ENCODE measurements at places on chromosomes 6 and 20.

DNA sequence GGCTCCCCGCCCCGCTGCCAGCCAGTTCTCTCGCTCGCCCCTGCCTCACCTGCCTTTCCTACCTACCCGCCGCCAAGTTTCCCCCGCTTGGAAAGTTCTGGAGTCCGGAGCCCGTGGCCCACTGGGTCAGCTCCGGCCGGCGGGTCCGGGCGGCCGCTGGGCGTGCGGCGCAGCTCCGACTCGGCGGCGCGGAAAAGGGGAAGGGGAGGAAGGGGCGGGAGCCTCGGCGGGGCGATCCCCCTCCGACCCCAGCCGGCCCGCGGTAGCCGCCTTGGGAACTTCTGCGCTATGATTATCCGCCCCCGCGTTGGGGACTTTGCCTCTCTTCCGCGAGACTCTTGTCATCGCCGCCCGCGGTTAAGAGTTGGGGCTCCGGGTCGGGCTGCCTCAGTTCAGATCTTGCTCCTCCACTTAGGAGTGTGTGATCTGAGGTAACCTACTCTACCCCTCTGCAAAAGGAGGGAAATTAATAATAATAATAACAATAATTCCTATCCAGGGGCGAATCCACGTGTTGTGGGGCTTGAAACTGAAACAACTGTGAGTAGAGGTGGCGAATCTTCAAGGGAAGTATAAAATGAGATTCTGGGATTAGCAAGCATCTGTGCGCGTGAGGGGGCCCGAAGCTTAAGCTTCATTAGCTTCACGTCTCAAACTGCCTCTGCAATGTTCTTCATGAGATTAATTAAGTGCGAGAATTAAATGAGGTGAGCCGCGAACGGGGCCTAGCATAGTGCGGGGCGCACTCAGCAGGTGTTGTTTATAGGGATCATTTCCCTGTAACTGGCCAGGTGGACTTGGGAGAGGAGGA lies 30.8 kb downstream of the SF3B5 start:
- H3K4me3 ChIP-seq, result peak overlapping the region; percentile 76
- peak overlapping the region; percentile 73 for H3K27ac ChIP-seq
- H3K4me1 ChIP-seq, result peaks cover 41% of the 10 kb centered on the region
- no peaks in the 10 kb centered on the region for H3K36me3 ChIP-seq

- H3K27ac ChIP-seq, result no peak overlapping the region
- no peaks in the 10 kb centered on the region for H3K36me3 ChIP-seq
- H3K4me1 ChIP-seq, result no peaks in the 10 kb centered on the region
- H3K27me3 ChIP-seq, result no peaks in the 10 kb centered on the region
These were observed 730.7 kb downstream of the RFPL4B start for GRCh38 chr6:113077794-113078193.

- H3K27me3 ChIP-seq, result no peaks in the 10 kb centered on the region
- no peak overlapping the region for H3K4me3 ChIP-seq
- DNase-seq, result no peak
- H3K27ac ChIP-seq, result no peak overlapping the region
These were observed 9.7 kb downstream of the RNF114 start for GRCh38 chr20:49945701-49946477.

- no peak for DNase-seq
- no peak overlapping the region for H3K27ac ChIP-seq
- H3K36me3 ChIP-seq, result peaks cover 14% of the 10 kb centered on the region
- H3K27me3 ChIP-seq, result no peaks in the 10 kb centered on the region
- H3K4me3 ChIP-seq, result no peak overlapping the region
- peaks cover 54% of the 10 kb centered on the region for H3K4me1 ChIP-seq
These were observed 22.9 kb downstream of the PTPN1 start for GRCh38 chr20:50533061-50533460.

- H3K27ac ChIP-seq, result no peak overlapping the region
- no peaks in the 10 kb centered on the region for H3K27me3 ChIP-seq
- no peaks in the 10 kb centered on the region for H3K36me3 ChIP-seq
- no peak overlapping the region for H3K4me3 ChIP-seq
These were observed 68.6 kb downstream of the TRMT6 start for GRCh38 chr20:5881703-5882102.

DNA sequence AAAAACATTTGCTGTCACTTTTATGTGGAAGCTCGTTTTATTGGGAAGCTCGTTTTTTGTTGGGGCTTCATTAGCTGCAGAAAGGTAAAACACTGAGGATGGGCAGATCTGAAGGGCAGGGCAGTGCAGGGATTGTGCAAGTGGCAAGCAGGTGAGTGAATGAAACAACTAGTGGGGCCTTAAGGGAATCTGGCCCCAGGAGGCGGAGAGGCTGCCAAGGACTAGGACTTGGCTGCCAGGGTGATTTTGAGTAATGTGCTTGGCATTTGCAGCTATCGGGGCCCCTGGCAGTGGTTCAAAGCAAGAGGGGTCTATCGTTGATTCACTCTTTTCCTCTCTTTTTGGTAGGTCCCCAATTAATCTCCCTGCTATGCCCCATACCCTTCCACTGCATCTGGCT lies 11.5 kb downstream of the IL22RA2 start:
- no peak overlapping the region for H3K4me3 ChIP-seq
- no peaks in the 10 kb centered on the region for H3K36me3 ChIP-seq

GRCh38 chr20:59482351-59483187 lies 121.8 kb upstream of the PHACTR3 start:
- H3K27me3 ChIP-seq, result peaks cover 21% of the 10 kb centered on the region
- H3K27ac ChIP-seq, result no peak overlapping the region
- H3K4me1 ChIP-seq, result no peaks in the 10 kb centered on the region
- no peak overlapping the region for H3K4me3 ChIP-seq
- no peaks in the 10 kb centered on the region for H3K36me3 ChIP-seq

DNA sequence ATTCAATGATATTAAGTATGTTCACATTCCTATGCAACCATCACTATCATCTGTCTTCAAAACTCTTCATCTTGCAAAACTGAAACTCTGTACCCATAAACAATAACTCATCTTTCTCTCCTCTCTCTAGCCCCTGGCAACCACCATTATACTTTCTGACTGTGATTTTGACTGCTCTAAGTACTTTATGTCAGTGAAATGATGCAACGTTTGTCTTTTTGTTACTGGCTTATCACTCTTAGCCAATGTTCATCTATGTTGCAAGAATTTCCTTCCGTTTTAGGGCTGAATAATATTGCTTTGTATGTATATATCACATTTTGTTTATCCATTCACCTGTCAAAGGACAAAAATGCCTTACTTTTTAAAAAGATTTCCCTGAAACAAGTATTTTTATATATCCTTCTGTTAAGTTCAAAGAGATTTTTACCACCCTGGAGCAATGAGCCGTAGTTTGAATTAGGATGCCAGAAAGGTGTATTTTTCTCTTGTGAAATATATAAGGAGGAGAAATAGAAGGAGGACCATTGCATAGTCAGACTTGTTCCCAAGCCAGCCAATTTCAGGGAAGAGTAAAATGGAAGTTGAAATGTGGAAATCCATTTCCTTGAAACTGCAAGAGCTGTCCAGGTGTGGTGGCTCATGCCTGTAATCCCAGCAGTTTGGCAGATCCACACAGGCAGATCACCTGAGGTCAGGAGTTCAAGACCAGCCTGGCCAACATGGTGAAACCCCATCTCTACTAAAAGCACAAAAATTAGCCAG lies 4.0 kb upstream of the CGAS start:
- DNase-seq, result no peak
- no peak overlapping the region for H3K4me3 ChIP-seq
- no peaks in the 10 kb centered on the region for H3K27me3 ChIP-seq
- H3K27ac ChIP-seq, result peak overlapping the region; percentile 3
- peaks cover 3% of the 10 kb centered on the region for H3K36me3 ChIP-seq
- H3K4me1 ChIP-seq, result peaks cover 30% of the 10 kb centered on the region

DNA sequence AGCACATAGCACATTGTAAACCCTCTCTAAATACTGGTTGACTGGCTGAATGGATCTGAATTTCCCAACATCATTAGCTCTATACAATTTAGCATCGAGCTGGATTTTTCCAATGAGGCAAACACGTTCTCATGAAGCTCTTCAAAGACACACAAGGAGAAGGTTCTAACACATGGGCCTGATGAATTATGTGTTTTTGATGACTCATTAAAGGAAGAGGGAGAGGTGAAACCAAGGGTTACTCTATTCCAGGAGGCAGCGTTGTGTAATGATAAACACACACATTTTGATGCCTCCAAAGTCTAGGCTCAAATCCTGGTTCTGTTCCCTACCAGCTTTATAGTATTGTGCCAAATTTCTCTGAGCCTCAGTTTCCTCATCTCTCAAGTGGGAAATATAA lies 84.3 kb downstream of the PFDN4 start:
- no peak overlapping the region for H3K4me3 ChIP-seq
- H3K27ac ChIP-seq, result no peak overlapping the region
- peaks cover 2% of the 10 kb centered on the region for H3K36me3 ChIP-seq
- DNase-seq, result no peak

DNA sequence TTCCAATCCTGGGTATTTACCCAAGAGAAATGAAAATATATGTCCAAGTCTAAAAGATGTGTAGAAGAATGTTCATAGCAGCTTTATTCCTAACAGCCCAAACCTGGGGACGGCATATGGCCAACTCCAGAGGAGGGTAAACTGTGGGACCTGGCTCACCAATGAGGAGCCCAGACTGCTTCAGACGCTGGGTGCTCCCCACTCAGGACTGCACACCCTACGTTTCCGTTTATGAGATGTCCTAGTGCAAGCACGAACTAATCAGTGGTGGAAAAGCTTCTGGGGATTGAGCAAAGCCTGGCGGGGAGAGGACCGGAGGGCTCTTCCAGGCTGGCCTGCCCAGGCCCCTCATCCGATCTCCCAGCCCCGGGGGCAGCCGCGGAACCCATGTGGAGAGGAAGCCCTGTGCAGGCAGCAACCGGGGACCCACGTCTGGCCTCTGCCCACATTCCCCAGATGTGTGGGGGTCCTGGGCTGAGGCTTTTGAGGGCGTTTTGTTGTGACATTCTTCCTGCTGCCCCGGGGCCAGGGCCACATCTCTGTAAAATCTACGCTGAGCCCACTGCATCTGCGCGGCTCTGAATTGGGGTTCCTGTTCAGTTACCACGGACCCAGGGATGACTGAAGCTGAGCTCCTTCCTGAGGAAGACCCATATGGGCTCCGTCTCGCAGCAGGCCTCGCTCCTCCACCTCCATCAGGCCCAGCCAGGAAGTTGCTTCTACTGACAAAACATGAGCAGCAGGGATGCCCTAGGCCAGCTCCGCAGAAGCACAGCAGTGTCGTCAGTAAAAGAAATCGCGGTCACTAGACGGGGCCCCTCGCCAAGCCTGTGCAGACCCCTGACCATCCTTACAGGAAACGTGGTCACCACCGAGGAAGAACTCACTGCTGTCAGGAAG lies 188.0 kb downstream of the DLL1 start:
- H3K27ac ChIP-seq, result no peak overlapping the region
- no peaks in the 10 kb centered on the region for H3K4me1 ChIP-seq
- H3K27me3 ChIP-seq, result peaks cover 3% of the 10 kb centered on the region
- H3K4me3 ChIP-seq, result no peak overlapping the region
- no peak for DNase-seq

DNA sequence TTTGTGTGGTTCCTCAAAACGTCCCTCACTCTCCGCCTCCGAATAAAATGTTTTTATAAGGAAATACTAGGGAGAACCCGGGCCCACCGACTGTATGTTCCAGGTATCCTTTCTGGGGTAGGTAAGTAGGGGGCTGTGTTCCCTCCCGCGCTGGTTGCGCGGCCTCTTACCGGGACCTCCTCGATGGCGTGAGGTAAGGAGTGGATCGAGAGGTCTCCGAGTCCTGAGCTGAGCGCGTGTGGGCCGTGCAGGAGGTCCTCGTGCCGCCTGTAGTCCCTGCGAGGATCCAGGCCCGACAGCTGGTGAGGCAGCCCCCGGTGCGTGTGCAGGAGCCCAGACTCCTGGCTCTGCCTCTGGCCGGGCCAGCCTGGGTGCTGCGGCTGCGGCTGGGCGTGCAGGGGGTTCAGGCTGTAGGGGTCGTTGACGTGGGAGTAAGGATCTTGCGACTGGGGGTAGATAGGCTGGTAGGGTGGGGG lies 5.1 kb downstream of the TFAP2A start:
- no peak overlapping the region for H3K4me3 ChIP-seq
- peaks cover 81% of the 10 kb centered on the region for H3K27me3 ChIP-seq
- DNase-seq, result no peak
- peaks cover 1% of the 10 kb centered on the region for H3K36me3 ChIP-seq
- no peak overlapping the region for H3K27ac ChIP-seq

DNA sequence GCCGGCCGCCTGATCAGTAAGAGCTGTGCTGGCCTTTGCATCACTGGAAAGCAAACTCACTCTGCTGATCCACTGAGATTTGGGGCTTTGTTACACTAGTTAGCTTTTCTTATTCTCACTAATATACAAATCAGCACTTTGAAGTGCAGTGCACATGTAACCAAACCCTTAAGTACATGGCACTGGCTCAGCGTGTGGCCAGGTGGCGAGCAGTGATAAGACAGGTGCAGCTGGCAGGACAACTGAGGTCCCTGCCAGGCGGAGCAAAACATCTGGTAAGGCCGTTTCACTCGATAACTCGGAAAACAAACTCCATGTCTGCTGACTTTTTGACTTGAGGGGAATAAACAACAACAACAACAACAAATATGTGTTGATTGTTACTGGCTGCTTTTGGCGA lies 11.0 kb downstream of the GFRA4 start:
- peaks cover 9% of the 10 kb centered on the region for H3K36me3 ChIP-seq
- H3K27me3 ChIP-seq, result no peaks in the 10 kb centered on the region
- no peaks in the 10 kb centered on the region for H3K4me1 ChIP-seq
- H3K4me3 ChIP-seq, result no peak overlapping the region
- H3K27ac ChIP-seq, result no peak overlapping the region

DNA sequence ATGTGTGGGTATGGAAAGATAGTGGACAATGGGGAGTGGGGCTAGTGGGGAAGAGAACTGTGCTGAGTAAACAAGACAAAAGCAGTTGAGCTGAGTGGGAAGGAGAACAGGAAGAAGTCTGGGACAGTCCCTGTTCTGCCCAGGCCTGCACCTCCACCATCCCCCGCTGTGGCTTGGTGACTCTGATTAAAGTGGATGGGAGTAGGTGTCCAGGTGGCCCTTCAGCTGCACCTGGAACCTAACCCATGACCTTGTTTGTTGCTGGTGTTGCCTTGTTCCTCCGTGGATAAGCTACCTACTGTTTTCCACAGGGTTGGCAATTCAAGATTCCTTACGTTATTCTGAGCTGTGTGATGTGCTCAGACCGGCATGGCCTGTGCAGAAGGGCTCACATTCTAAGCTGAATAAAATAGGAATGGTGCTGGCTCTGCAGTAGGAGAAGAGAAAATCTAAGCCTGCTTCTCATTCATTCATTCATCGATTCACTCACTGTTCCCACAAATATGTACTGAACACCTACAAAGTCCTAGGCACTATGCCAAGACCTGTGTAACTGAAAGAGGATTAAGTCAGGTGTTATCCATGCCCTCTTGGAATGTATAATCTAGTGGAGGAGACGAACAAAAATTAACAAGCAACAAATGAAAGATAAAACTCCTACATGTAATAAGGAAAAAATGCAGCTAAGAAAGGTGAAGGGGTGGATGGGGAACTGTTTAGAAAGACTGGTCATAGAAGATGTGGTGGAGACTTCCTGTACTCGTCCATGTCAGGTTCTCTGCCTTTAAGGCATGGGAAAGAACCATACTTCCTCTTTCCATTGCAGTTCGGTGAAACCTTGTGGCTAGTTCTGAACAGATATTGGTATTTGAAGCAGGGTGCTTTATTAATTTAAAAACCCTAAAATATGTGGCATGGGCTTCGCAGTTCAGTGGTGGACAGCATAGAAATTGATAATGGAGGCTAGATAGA lies 10.1 kb upstream of the CALHM6 start:
- peaks cover 10% of the 10 kb centered on the region for H3K27me3 ChIP-seq
- H3K36me3 ChIP-seq, result no peaks in the 10 kb centered on the region
- H3K27ac ChIP-seq, result no peak overlapping the region
- no peak overlapping the region for H3K4me3 ChIP-seq
- peaks cover 5% of the 10 kb centered on the region for H3K4me1 ChIP-seq
- DNase-seq, result peak; percentile 35

Data from activated naive CD4-positive, alpha-beta T cell treated with anti-CD3 and anti-CD28 coated beads for 36 hours (primary cell).